ENCODE measurements at places on chromosomes 7 and 10.

- no peak for DNase-seq
Observed at GRCh38 chr7:31432176-31432575, 81.7 kb upstream of the ITPRID1 start.

- DNase-seq: no peak
Observed at GRCh38 chr7:33970536-33970935, 65.2 kb downstream of the BMPER start.

- no peak for DNase-seq
Observed at GRCh38 chr10:14350006-14350405, 19.3 kb upstream of the FRMD4A start.

DNA sequence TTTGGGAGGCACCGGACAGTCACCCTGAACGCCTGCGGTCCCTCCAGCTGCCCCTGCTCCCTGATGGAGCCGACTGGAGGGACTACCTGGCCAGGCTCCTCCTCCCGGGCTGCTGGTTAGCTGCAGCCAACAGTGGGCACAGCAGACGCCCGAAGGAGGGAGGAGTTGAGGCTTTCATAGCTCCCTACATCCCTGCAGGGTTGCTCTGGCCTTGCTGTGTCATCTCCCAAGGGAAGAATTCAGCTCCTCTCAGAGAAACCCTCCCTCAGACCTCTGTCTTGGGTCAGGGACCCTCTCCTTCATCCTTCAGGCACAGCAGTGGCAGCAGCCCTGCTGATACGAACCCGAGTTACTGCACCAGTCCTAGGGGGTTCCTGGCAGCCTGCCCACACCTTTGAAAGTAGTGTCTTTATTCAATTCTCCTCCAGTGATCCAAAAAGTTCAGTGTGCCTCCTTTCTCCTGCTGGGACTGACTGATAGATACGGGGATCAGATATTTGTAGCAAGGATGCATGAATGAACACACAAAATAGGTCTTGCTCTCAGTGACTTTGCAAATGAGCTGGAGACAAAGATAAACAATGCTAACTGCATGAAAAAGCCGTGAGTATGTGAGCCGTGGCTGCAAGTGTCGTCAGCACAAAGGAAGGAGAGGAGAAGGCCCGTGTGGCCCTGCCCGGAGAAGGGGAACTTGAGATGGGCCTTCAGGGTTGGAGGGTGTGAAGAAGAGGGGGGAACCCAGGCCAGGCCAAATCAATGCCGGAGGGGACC lies 136.6 kb downstream of the PRKAG2 start:
- no peak for DNase-seq

DNA sequence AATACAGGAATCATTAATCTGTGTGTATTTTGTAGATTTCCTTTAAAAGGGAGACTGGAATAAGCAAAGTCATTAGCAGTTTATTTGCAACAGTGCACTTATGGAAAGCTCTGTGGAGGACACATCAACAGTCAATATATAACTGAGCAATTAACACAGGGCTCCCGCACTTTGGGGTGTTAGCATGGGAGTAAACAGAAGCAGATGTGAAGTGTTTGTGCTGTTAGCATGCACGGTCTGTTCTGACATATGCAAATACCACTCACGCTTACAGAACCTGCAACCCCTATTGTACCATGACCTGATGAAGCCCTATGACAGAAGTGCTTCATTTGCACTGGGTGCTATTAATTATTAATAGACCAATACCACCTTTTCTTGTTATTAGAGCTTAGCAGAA lies 118.9 kb downstream of the PPP1R3A start:
- DNase-seq: no peak

All from activated CD4-positive, CD25-positive, alpha-beta regulatory T cell treated with anti-CD3 and anti-CD28 coated beads, Interleukin-2, amount 50 U/mL, for 16 hours (primary cell).